ENCODE measurements at places on chromosomes 6 and 20.

DNA sequence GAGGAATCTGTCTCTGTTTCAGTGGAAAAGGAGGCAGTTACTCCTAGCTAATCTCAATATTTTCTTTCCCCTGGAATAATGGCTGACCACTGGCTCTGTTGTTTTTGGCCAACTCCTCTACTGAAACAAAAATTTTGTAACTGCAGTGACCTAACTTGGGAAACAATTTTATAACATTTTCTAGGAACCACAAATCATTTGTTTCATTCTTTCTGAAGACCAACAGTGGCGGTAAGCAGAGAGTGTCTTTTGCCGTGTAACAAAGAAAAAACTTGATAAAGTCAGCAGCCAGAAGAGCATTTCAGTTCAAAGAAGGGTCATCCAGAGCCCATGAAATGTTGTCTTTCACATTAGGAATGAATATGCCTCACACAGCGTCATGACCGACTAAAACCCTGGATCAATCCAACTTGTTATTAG, 11.8 kb upstream of the BFSP1 start:
- no peak for DNase-seq

- DNase-seq: no peak
Observed at GRCh38 chr20:39986173-39986904, 702.7 kb downstream of the MAFB start.

- DNase-seq: no peak
Observed at GRCh38 chr6:6793388-6794250, 205.1 kb downstream of the LY86 start.

DNA sequence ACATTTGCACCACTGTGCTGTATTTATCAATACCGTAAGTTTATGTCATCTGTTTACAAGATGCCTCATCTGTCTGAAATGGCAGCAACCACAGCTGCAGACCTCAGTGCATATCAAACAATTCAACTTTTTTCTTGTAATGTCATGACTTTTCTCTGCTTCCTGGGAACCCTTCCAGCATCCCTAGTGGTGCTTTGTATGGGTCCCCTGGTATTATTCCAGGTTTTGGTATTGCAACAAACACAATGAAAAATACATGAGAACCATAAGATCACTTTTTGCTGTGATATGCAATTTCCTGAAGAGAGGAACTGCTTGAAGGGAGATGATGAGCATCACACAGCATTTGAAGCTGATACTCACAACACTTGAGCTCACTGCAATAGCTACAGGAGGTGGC, 12.0 kb upstream of the TXNDC5 start:
- no peak for DNase-seq

- DNase-seq: no peak
Observed at GRCh38 chr6:30821862-30822784, 62.2 kb upstream of the DDR1 start.

- no peak for DNase-seq
Observed at GRCh38 chr6:72290620-72291019, 331.2 kb upstream of the KCNQ5 start.

- DNase-seq: no peak
Observed at GRCh38 chr20:46984405-46984804, 89.8 kb downstream of the EYA2 start.

- DNase-seq: no peak
Observed at GRCh38 chr20:16175322-16175961, 397.8 kb downstream of the KIF16B start.

DNA sequence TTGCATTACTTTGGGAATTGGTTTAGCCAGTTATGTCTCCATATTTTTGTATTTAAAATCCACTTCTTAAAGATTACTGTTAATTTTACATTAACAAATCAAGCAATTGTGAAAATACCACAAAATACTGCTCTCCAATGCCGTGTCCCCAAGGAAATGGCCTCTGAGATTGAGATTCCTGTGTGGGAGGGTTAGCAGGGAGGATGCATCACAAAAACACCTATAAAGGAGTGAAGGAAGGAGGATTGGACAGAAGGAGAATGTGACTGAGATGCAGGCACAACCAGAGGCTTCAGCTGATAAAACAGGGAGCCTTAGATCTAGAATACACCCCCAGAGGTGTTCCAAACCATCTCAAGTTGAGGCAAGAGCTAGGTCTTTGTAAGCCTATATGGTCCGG, 34.2 kb upstream of the NKAIN2 start:
- no peak for DNase-seq

- DNase-seq: no peak
Observed at GRCh38 chr6:130858498-130859160, 31.4 kb downstream of the SMLR1 start.

GRCh38 chr6:76837564-76837963, 625.7 kb downstream of the HTR1B start:
- DNase-seq: no peak

DNA sequence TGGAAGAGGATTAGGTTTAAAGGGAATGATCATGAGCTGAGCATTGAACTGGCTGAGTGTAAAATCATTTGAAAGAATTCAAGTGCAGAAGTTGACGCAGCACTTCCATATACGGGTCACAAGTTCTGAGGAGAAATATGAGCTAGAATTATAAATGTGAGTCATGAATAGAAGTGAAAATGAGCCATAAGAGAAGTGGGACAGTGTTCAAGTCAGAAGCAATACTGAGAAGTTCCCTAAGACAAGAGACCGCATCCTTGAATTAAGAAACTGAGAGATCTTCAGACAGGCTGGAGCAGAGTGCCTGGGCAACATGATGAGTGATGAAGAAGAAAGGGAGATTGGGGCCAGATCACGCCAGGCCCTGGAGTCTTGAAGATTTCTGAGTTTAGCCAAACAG, 209.7 kb downstream of the TBX18 start:
- DNase-seq: no peak

- no peak for DNase-seq
Observed at GRCh38 chr6:40196135-40196518, 261.9 kb upstream of the MOCS1 start.

DNA sequence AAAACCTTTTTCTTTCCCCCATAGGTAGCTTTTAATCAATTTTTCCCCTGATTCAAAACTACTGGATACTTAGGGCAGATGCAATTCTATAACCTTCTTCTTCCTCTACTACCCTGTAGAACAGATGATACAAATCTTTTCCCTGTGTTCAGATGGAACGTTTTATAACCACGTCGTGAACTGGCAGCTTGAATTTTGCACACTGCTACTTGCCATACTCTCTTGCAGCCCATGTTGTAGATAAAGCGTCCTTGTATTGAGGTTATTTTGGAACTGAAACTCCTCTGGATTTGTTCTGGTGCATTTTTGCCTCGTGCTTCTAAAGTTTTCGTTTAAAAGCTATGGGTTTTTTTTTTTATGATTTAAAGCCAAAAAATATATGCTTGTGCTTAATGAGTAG, 440.2 kb downstream of the RFPL4B start:
- no peak for DNase-seq

DNA sequence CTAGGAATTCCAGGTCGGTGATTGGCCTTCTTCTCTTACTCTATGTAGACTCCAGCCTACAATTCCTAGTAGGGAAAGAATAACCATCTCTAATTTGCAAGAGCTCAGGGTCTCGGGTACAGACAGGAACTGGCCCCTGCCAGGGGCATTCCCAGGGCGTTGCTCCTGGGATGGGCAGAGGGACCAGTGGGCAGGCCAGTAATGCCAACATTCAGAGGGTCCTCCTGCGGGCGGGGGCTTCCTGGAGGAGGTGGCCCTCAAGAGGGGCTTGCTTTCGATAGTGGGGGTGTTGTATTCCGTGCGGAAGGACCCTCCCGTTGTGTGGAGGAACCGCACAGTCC, 129.8 kb upstream of the PRND start:
- DNase-seq: no peak

GRCh38 chr6:44156494-44157151, 2.0 kb upstream of the CAPN11 start:
- DNase-seq: no peak

DNA sequence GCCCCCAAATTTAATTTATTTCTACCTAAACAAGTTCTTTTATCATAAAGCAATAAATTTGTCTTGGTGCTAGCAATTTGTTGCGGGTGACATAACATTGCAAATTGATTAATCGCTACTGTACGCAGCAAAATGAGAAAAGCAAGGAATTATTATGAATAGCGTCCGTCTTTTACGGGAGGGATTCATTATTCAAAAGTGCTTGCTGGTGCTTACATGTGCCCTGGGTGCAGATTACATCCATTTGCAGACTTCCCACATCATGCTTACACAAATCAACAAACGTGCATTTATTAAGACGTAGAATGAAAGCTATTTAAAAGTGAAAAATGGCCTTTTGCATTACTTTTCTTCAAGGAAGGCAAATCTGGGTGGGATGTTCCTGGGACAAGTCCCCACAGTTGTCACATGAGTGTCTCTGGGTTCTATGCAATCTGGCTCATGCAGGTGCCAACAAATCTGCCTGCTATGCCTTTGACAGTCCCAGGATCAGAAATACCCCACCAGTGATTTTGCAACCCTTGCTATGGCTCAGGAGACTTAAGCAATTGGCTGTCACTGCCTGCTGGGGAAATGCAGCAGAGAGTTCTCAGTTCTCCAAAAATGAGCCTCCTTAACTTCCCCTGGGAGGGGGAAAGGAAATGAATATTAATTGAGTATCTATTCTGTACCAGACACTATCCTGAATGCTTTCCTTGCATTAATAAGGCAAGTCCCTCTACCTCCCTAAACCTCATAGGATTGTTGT, 30.1 kb upstream of the MAFB start:
- DNase-seq: no peak

GRCh38 chr6:166589337-166589731, 2.9 kb upstream of the RAMACL start:
- DNase-seq: no peak

- no peak for DNase-seq
Observed at GRCh38 chr6:99416892-99417767, 8.0 kb downstream of the PNISR start.

- DNase-seq: no peak
Observed at GRCh38 chr6:87297119-87297518, 25.3 kb upstream of the SMIM8 start.

- no peak for DNase-seq
Observed at GRCh38 chr20:42432496-42433334, 757.0 kb downstream of the PTPRT start.

DNA sequence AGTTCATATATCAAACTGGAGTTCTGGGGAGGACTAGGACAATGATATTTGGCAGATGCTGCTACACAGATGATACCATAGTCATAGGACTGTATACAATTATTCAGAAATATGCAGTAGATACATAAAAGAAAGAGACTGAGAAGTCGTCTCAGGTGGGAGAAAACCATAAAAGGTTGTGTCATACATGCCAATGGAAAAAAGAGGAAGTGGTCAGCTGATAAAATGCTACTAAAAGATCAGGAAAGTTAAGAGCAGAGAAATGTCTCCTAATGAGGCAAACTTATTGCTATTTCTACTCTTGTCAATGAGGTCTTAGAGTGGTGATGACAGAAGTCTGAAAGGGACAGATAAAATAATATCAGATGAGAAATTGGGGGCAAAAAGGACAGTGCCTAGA, 407.6 kb downstream of the COL12A1 start:
- no peak for DNase-seq

DNA sequence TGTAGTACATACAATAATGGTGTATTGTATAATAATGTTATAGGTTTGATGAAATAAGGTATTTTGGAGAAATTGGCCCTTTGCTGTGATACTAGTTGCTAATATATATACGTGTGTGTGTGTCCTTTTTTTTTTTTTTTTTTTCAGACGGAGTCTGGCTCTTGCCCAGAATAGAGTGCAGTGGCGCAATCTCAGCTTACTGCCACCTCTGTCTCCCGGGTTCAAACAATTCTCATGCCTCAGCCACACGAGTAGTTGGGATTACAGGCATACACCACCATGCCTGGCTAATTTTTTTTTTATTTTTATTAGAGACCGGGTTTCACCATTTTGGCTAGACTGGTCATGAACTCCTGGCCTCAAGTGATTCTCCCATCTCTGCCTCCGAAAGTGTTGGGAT, 23.3 kb downstream of the SENP6 start:
- no peak for DNase-seq

- DNase-seq: no peak
Observed at GRCh38 chr6:117072781-117073180, 192.6 kb upstream of the VGLL2 start.

DNA sequence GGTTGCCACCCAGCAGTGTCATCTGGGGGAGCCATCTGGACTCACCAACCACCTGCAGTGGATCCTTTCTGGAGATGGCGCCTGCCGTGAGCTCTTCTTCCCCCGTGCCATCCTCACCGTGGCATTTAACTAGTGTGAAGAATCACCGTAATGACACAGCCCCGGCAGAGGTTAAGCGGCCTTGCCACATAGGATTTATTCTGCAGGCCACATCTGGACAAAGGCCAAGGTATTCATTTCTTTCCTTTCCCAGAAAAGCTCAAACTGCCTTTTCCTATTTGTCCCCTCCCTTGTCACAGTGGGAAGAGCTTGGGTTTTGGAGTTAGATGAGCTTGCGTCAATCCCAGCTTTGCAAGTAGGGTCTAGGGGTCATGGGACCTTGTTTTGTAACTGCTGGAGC, 88.4 kb downstream of the PXDC1 start:
- no peak for DNase-seq

- no peak for DNase-seq
Observed at GRCh38 chr6:139364302-139364981, 10.0 kb downstream of the CITED2 start.

DNA sequence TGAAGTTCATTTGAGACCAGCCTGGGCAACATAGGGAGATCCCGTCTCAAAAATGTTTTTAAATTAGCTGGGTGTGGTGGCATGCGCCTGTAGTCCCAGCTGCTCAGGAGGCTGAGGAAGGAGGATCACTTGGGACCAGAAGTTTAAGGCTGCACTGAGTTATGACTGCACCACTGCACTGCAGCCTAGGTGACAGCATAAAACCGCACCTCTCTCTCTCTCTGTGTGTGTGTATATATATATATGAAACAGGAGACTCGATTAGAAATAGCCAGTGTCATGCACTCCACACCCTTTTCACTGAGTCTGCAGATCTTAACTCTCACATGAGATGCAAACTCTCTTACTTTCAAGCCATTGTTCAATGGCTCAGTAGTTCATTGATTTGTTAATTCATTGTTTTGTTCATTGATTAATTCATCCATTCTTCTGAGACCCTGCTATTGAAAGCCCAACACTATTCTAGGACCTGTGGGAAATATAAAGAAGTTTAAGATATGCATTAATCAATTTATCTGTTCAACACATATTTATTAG, 52.4 kb upstream of the MRPS10 start:
- DNase-seq: no peak

DNA sequence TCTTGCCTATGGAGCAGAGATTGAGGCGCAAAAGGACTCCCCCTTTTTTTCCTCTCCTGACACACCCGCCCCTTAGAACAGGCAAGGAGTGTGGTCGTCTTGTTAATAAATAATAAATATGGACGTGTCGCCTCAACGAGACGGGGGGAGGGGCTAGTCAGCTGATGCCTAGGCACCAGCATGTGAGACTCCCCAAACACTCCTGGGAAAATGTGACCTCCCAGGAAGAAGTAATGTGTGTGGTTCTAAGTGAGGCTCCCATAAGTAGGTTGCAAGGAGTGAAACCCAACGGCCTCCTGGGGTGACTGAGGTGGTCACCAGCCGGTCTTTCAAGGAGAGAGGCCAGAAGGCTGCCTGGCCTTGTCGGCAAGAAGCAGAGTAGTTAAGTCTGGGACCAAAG, 1.1 kb upstream of the FAXC start:
- DNase-seq: no peak

- DNase-seq: no peak
Observed at GRCh38 chr6:11779329-11780096, 910 bp upstream of the ADTRP start.

- DNase-seq: no peak
Observed at GRCh38 chr6:161132384-161132783, 140.8 kb downstream of the MAP3K4 start.

GRCh38 chr6:12548526-12548925, 168.0 kb upstream of the PHACTR1 start:
- no peak for DNase-seq

Measured in activated CD8-positive, alpha-beta memory T cell treated with anti-CD3 and anti-CD28 coated beads for 48 hours (primary cell).